ENCODE measurements at places on chromosomes 3 and 15.

DNA sequence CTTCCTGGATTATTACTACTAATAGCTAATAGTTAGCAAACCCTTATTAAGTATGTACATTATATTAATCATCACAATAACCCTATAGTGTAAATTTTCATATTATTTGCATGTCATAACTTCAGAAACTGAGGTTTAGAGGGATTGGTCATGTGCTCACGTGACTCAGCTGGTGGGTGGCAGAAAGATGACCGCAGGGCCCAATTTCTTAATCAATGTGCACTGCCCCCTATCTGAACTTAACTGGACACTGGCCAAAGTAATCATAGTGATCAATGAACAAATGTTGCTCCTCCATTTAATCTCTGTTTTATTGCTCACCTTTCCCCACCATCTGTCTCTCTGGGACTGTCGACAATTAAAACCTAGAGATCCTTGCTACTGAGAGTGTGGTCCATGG, 52.2 kb downstream of the PLD1 start:
- no peak for DNase-seq

- DNase-seq: no peak
Measured at GRCh38 chr3:176697284-176697889, 499.9 kb downstream of the TBL1XR1 start.

- DNase-seq: no peak
Measured at GRCh38 chr3:85050821-85051220, 92.0 kb downstream of the CADM2 start.

DNA sequence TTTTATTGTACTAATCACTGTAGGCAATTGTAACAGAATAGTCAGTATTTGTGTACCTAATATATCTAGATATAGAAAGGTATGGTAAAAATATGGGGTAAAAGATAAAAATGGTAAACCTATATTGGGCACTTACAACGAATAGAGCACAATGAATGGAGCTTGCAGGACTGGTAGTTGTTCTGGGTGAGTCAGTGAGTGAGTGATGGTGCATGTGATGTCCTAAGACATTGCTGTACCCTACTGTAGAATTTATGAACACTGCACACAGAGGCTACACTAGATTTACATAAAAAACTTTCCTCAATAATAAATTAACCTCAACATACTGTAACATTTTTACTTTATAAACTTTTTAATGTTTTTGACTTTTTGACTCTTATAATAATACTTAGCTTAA, 274.3 kb upstream of the PPP2R3A start:
- DNase-seq: no peak

GRCh38 chr3:106010829-106011228, 142.0 kb upstream of the CBLB start:
- no peak for DNase-seq

GRCh38 chr15:31437686-31438085, 111.1 kb downstream of the KLF13 start:
- no peak for DNase-seq

DNA sequence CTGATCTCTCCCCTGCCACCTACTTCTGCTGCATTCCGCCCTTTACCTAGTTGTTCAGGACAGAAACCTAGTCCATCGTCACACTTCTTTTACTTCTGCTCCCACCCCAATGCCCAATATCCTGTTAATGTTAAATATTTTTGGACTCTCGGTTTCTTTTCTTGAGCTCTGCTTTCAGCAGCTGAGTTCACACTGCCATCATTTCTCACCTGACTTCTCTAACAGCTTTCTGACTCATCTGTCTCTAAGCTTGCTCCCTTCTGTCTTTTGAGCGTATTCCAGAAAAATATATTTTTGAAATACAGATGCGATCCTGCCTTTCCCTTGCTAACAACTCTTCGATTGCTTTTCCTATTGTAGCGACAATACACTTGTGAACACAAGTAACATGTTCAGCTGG, 183.4 kb downstream of the KLHL25 start:
- no peak for DNase-seq

DNA sequence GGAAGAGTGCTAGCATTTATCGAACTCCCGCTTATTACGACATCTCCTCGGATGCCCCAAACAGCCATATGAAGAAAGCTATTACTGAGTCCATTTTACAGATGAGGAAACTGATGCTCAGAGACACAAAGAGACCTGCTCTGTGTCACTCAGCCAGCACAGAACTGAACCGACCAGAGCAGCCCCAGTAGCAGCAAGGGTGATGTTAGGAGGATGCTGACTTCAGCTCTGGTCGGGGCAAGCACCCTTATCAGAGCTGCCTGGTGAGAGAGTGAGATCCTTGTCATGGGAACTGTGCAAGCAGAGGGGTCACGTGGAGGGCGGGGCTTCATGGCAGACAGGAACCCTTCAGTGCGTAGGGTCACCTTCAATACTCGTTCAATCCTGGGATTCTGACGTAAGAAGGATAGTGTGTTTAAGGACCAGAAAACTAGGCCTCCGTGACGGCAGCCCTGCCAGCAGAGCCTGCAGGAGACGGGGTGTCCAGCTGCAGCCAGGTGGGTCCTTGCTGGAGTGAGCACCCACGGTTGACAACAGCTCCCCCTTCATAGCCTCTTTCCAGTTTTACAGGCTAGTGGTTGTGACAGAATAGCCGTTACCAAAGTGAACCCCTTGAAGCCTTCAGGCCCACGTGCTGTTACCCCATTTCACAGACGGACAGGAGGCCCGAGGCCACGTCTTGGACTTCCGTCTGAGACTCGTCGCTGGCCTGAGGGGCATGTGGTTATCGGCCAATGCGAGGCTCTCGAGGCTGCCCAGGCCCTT, 12.0 kb upstream of the IQSEC1 start:
- DNase-seq: no peak

GRCh38 chr3:52524752-52525679, 8.6 kb downstream of the NT5DC2 start:
- DNase-seq: no peak

GRCh38 chr3:148943506-148944205, 47.7 kb upstream of the GYG1 start:
- peak; percentile 30 for DNase-seq

DNA sequence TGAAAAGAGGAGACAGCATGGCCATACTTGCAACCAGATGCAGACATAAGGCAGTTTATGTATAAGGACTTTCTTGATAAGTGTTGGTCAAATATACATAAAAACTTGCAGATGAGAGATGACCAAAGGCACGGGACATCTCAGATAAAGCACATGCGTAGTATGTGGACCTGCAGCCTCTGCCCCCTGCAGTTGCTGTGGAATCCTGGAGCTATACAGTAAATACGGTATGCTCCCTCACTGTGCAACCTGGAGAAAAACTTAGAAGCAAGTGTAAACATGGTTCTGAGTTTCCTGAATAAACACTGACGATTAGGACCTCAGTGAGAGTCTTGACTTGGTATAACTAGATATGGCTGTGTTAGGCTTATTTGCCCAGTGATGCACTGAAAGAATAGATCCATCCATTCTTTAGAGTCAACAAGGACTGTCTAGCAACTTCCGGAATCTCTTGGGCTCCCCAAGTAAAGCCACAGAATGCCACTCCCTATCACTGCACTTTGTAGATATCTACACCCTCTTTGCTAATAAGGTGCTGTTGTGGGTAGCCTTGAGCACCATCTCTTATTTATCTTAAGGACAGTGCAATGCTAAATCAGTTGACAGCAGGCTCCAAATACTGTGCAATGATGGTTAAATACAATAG, 40.2 kb downstream of the GJD2 start:
- DNase-seq: no peak

DNA sequence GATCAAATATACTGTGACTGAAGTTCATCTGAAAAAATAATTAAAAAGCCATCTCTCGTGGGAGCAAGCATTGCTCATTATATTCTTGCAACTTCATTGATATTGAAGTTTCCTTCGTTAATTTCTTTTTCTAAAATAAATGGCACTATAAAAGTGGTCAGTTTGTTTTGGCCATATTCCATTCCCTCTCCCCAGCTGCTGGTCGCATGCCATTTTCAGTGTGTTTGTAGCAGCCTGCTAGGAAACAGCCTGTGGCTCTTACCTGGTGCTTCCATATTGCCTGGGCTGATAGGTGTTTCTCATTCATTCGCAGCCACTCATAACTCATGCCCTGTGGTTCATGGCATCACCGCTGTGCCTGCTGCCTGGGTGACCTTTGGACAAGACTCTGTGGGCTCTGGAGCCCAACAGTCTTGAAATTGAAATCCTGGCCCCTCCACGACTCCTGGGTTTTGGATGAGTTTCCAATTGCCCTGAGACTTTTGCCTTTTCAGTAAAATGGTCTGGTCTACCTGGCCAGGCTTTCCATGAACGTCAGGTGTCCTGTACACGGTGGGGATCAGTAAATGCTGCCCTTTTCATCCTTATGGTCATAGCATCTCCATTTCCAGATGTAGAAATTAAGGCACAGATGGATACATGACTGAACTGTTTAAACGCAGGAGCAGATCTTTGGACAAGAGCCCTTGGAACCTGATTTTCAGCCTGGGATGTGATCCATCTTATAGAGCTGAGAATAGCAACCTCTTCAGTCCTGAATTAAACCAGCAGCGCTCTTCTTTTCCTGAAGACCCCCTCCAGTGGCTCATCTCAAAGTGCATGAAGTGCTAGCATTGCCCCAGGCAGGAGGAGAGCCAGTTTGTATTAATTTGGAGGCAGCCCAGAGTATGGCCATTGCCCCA, 69.4 kb downstream of the SLCO3A1 start:
- no peak for DNase-seq

GRCh38 chr3:184748219-184749135, 36.6 kb upstream of the MAGEF1 start:
- no peak for DNase-seq

DNA sequence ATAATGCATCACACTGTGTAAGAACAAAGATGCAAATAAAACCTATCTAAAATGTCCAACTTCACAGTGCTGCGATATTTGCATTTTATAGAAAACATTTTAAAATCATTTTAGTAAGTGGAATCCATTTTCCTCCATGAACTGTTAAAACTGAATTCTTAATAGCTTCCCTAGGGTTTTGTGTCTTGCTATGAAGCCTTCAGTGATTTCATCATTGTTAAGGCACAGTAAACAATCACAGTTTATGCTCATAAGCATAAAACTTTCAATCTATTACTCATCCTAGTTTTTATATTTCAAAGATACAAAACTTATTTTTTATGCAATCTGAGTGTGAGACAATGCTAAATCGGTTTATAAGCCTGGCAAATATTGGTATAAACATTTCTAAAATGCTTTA, 509.7 kb downstream of the TUSC7 start:
- DNase-seq: no peak

GRCh38 chr3:116939091-116939490, 229.5 kb downstream of the TUSC7 start:
- no peak for DNase-seq

DNA sequence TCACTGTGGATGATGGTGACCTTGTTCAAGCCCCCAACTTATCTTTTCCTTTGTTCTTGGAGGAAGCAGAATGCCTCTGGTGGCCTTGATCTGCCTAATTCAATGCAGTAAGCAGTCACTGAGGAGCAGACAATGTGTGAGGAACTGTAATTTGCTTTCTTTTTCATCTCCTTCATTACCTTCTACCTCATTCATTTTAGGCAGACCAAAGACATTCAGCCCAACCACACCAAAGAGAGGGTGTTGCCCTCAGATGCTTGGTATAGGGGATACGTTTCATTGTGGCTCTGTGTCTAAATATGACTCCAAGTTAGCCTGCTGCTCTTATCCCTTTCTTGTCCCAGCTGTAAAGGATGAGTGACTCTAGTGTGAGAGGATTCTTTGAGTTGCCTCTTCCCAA, 15.3 kb downstream of the EXOSC7 start:
- DNase-seq: no peak

Data from GF-D8 (cell line).